Right renal pelvis (tissue), 4 donors: ENCODE measurements at places on chromosomes 12 and 14. TPM values are rescaled to one million over a fixed set of nuclear protein-coding genes. Genes with fewer than 3 reads are reported as not detected.

- DNase-seq: no peak
These were observed 143.4 kb upstream of the ARHGAP5 start for GRCh38 chr14:31933716-31934115.

GRCh38 chr12:101115326-101115725 is 94.7 kb downstream of the SLC5A8 start:
- no peak for DNase-seq

- no peak for DNase-seq
These were observed 45.9 kb downstream of the NOC4L start for GRCh38 chr12:132190012-132190755.

DNA sequence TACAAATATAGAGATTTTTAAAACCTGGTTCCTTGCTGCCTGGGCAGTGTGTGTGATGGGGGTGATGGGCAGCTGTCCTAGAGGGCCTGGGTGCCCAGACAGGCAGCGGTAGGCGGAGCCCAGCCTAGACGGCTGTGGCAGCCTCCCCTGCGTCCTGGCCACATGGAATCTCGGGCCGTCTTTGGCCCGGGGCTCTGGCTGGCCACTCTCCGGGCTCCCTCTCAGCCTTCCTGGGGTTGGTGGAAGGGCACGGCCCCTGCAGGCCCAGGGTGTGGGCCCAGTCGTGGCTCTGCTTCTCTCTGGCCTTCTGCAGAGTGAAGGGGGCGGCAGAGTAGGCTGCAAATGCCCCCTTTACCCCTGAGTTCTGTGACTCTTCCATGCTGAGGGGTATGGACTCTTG is 2.3 kb downstream of the LRTM2 start:
- no peak for DNase-seq

The FMNL3 gene
- polyA plus RNA-seq: 38.7 TPM

The MAP1LC3B2 gene
- polyA plus RNA-seq: 8.1 TPM

The CHURC1 gene
- polyA plus RNA-seq: 63.2 TPM

The MCRS1 gene
- polyA plus RNA-seq: 64.7 TPM

The NELL2 gene
- polyA plus RNA-seq: 16.3 TPM
